T-cell (primary cell): ENCODE measurements at places on chromosomes 13 and 19. TPM values are rescaled to one million over a fixed set of nuclear protein-coding genes. Genes with fewer than 3 reads are reported as not detected.

Gene SLC10A2
- total RNA-seq, result not detected

DNA sequence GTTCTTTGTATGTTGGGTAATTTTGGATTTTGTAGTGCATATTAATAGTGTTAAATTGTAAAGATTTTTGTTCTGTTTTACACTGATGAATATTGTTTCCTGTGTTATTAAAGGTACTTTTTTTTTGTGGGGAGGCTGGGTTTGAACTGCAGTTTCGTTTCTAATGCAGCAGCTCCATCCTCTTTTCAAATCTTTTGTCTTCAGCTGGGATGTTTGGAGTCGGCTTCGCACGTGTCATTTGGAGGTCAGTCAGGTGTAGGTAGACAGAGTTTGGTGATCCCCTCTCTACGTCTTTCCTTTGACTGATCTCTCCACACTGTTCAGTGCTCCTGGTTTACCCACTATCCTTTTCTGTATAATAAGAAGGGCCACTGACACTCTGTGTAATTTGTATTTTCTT is 30.3 kb downstream of the TDRD3 start:
- no peak for DNase-seq

DNA sequence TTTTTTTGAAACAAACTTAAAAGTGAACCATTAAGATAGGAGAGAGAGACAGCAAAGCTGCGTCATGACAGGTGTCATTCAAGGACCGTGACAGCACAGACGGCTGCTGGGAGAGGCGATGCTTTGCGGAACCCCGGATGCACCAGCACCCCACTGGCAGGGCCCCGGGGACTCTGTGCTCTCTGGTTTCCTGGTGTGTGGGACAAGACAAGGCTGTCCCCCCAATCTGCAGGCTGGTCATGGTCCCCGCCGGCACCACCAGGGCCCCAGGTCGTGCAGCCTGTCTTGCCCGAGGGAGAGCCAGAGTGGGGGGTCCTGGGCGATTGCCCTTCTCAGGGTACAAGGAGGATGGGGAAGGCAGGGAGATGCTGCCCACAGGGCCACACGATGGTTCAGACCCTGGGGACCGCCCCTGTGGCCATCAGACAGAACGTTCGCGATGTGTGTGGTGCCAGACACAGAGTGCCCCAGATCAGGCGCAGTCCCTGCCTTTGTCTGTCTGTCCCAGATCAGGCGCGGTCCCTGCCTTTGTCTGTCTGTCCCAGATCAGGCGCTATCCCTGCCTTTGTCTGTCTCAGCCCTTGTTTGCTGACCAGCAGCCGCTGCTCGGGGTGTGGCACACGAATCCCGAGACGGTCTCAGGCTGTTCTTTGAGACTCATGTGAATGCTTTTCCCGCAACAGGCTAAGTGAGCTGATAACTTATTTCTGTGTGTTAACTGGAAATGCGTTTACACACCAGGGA is 36.1 kb downstream of the ADPRHL1 start:
- DNase-seq, result no peak

DNA sequence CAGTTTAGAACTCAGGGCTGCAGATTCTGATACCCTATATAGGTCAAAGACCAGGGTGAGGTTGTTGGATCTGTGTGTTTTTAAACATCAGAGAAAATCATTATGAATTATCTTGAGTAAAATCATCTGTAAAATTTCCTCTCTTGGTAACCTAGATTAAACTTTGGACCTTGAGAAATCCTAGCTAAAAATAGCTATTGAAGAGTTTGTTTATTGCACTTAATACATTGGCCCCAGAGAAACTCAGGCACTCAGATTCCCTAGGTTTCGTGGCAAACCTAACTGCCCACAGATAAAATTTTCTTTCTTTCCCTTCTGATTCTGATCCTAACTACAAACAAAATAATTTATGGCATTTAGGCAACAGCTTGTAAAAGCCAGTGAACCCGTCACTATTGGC is 102.3 kb downstream of the GPC6 start:
- no peak for DNase-seq

Gene KCNN4
- total RNA-seq, result 67.9 TPM

- DNase-seq, result no peak
These were observed 32.8 kb upstream of the AMER2 start for GRCh38 chr13:25204863-25205262.

DNA sequence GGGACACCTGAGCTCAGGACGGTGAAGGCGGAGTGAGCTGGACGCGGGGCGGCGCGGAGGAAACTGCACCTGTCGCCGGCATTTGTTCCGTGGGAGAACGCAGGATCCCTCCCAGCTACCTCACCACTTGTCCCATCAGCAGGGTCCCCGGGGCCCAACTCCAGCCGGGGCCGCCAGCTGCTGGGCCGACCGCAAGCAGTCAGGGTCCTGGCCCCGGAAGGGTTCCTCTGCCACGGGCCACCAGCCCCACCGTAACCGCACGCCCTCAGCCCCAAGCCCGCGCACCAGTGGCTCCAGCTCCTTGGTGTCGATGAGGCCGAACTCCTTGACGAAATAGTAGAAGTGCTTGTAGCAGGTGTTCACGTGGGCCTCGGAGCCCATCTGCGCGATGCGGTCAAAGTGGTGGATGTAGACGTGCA is 19.6 kb downstream of the MOB3A start:
- no peak for DNase-seq

GRCh38 chr19:58054901-58055874 is 3.9 kb upstream of the ZNF135 start:
- DNase-seq, result no peak

Gene ZNF600
- 52.4 TPM for total RNA-seq

Gene C19orf67
- 0.98 TPM for total RNA-seq

- no peak for DNase-seq
These were observed 8.0 kb downstream of the LENG1 start for GRCh38 chr19:54151362-54152035.
